ENCODE measurements at places on chromosomes 5 and 9.

GRCh38 chr5:61817472-61818326, 485.6 kb downstream of the ZSWIM6 start:
- no peak for DNase-seq

DNA sequence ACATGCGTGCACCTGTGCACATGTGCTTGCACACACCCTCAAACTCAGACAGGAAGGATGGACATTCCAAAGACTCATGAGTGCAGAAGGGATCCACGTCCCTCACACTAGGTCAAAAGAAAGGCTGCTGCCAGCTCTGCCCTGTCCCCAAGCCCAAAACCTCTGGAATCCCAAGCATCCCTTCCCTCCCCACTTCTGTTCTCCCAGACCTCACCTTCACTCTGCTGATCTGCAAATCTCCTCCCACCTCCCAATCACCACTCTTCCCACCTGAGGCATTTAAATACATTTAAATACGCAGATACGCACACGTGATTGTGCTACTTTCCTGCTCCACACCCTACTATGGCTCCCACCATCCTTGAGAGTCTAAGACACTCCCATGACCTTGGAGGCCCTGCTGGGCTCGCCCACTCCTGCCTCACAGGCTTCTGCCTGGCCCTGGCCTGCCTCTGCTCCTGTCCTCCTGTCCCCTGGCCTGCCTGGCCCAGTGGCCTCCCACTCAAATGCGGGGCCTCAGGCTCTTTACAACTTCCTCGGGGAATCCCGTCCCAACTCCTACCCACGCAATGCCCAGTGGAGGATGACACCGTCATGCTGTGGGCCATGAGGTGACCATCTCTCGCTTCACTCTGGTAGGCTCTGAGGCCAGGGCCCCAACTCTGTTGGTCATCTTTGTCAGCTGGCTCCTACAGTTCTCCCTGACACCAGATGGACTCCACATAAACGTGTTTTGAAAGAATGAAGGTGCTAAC, 478.4 kb upstream of the DAP start:
- no peak for DNase-seq

GRCh38 chr5:144549580-144549979, 378.9 kb downstream of the KCTD16 start:
- DNase-seq: no peak

- DNase-seq: no peak
These were observed 2.2 kb downstream of the AMACR start for GRCh38 chr5:34005681-34006080.

GRCh38 chr9:115941561-115942315, 211.9 kb upstream of the PAPPA start:
- no peak for DNase-seq
